CMK (cell line): ENCODE measurements at places on chromosomes 1 and 21.

GRCh38 chr1:227318853-227319607, 738 bp upstream of the CDC42BPA start:
- no peak for DNase-seq

DNA sequence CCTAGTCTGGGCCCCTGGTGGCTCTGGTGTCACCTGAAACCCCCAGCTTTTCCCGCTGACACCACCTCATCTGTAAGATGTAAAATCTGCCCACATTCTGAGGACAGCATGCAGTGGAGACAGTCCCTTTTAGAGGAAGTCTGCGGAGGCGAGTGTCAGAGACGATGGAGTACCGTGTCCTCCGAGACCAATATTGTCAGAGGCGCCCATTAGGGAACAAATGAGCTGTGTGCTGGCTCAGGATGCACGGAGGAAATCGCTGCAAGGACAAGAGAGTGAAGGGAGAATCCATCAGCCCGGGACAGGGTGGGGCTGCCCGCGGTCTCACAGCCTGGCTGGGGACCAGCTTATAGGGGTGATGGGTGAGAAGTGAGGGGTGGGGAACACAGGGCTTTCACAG, 214.8 kb downstream of the MATN1 start:
- DNase-seq: no peak

- DNase-seq: no peak
Measured at GRCh38 chr1:86537928-86538695, 8.8 kb upstream of the CLCA4 start.

DNA sequence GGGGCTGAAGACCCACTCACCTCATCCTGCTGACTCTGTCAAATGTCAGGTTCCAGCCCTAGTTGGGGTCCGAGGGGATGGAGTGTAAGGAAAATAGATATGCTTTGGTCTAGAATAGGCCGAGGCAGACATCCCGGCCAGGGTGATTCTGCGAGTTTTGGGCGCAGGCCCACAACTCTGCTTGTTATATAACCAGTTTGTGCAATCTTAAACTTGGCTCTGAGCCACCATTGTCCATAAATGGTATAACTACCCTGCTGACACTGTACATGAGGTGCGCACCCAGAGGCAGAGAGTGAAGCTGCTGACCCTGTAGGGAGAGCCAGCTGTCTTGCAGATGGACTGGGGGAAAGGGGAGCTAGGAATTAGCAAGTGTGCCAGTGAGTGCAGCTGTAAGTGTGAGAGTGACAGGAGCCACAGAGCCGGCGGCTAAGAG, 1388.8 kb downstream of the AMY1C start:
- no peak for DNase-seq

DNA sequence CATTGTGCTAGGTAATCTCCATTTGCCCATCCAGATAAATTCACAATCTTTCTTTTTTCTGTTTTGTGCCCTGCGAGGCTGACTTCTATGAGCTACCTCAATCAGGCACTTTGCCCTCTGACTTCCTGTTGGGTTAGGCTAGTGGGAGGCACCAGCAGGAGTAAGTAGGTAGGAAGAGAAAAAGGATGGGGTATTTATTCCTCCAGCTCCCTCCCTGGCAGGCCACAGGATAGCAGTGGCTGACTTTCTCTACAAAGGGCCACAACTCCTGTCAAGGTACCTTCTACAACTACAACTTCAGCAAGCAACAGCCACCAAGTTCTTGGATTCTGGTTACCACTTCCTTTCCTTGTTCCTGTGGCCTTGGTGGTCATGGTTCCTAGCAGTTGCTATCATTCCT, 18.8 kb upstream of the GORAB start:
- DNase-seq: no peak

DNA sequence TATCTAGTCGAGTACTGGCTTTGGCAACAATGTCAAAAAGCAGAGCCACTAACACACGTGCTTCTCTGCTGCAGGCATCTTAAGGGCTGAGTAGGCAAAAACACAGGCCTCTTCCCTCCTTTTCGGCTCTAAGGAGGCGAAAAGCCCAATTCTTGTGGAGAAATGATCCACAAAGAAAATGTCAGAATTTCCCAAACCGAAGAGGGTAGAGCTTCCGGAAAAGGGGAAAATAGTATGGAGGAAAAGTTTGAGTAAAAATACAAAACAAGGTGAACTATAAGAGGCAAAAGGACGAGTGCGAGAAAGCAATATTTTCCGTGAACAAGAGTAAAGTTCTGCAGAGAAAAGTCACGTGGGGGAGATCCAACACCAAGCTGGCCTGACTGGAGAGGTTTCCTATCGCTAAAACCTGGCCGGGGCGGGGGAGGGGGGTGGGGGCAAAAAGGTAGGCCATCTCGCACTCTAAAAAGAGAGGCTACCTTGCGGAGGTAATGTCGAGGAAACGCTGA, 551 bp downstream of the ZRANB2 start:
- no peak for DNase-seq

DNA sequence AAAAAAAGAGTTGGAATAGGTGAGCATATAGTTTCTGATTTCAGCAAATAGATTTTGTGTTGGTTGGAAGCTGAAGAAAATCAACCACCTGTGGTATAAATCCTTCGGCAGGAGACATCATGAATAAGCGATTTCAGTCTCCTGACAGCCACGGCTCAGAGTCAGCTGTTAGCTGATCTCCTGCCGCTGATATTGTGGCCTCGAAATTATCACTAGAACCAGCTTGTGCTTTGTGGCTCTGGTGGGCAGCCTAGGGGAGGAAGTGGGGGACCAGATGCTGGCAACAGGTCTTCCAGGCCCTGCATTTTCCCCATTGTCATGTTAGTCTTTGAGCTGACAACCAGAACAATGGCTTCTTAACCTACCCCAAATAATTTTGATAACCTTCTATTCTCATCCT, 842 bp upstream of the GCSAML start:
- DNase-seq: peak; percentile 97

- DNase-seq: no peak
Measured at GRCh38 chr1:46806196-46807020, 7.6 kb downstream of the CYP4B1 start.

GRCh38 chr1:66206563-66207144, 327.3 kb upstream of the SGIP1 start:
- no peak for DNase-seq

DNA sequence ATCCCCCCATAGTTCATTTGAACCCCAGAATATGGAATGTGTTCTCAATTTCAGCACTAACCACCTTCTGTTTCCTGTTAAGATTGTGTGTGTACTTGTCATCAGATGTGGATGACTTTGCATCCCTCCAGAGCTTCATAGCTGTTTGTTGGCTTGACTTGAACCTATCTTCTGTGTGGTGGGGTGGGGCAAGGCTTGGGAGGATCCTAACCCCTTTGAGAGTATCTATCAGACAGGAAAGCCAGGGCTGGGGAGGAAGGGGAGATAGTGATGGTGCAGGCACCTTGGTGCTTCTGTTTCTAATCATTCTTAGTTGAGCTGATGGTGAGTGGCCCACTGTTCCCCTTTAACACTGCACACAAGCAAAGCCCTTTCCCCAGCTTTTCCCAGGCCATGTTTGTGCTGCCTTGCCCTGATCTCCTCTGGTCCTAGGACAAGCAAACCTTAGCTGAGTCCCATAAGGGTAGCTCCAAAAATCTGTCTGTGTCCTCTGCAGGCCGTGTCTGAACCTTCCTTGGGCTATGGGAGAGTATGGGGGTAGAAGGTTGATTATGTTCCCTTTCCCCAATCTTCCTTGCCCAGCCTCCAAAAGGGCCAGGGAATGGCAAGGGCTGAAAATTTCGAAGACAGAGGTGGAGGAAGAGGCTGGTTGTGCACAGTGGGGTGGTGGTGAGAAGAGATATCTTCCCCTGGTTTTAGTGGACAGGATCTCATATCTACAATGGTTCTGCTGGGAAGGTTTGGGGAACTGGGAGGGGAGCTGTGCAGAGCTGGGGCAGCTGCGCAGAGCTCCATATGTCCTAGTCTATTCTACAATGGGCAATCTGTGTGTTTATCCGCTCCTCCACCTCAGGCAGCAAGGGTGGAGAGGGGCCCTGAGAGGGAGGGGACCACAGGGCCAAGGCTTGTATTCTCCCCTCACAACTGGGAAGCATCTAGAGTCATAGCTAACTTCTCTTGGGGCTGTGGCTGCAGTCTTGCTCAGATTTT, 1.4 kb downstream of the NHLH1 start:
- peak; percentile 54 for DNase-seq

DNA sequence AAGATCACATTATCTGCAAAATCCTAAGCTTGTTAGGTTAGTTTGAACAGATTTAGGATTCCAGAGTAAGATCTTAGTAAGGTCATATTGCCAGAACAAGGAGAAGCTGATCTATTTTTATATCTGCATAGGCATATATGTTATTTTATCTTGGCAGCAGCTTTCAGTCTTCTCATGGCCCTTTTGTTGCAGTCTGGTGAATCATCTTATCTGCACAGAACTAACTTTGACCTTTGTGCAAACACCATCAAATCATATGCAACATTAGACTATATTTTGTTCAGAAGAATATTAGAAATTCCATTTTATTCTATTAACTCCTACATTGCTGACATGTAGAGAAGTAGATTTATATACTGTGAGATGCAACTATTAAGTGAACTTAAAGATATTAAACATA, 107.3 kb downstream of the CLEC20A start:
- no peak for DNase-seq

DNA sequence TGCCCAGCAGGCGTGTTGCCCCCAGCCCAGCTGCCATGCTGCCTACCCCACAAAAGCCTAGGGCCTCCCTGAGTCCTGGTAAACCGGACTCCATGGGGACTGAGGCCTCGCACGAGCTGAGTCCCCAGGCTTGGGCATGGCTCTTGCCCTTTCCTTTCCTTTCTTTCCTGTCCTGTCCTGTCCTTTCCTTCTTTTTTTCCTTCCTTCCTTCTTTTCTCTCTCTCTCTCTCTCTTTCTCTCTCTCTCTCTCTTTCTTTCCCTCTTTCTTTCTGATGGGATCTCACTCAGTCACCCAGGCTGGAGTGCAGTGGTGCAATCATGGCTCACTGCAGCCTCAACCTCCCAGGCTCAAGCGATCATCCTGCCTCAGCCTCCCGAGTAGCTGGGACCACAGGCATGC, 104.4 kb downstream of the SPSB1 start:
- DNase-seq: no peak

- DNase-seq: no peak
Measured at GRCh38 chr1:168100315-168101002, 36.3 kb downstream of the GPR161 start.

DNA sequence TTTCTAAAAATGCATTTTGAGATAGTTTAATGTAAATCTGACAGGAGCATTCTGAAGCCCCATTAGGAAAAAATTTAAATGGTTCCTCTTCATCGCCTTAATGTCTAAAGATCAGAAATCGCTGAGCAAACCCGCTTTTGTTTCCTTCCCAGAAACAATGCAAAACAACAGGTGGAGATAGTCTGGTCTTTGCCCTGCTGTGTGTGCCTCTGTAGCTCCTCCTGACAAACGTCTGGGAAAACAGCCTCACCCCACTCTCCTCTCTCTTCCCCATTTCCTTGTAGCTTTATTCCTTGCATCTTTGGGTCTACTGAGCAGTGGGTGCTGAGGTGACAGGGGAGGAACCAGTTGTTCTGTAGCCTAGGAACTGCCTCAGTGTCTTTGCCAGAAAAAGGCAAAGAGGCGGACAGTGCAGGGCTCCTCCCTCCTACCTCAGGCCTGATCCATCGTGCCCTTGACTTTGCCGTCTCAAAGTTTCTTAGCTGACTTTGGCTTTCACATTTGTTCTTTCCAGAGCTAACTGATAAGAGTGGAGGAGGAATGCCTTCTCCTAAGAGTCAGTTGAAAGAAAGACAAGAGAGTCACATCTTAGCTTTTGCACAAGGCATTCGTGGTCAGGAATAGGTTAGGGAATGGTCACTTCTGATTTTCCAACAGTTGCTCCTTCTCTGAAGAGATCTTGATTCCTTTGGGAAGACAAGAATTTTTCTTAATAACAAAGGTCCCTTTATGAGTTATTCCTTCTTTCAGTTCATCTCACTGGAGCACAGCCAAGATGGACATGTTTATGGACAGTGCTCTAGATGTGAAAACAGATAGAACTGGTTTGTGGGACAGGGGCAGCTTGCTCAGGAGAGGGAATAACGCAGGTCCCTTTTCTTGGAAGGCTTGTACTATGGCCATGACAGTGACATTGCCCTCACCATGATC, 24.9 kb downstream of the SYT11 start:
- no peak for DNase-seq

GRCh38 chr1:94247138-94248094, 10.0 kb upstream of the ARHGAP29 start:
- peak; percentile 47 for DNase-seq

- DNase-seq: no peak
Measured at GRCh38 chr21:33899199-33899598, 16.4 kb downstream of the ATP5PO start.

- DNase-seq: no peak
Measured at GRCh38 chr21:24420689-24421088, 1186.6 kb downstream of the MRPL39 start.

DNA sequence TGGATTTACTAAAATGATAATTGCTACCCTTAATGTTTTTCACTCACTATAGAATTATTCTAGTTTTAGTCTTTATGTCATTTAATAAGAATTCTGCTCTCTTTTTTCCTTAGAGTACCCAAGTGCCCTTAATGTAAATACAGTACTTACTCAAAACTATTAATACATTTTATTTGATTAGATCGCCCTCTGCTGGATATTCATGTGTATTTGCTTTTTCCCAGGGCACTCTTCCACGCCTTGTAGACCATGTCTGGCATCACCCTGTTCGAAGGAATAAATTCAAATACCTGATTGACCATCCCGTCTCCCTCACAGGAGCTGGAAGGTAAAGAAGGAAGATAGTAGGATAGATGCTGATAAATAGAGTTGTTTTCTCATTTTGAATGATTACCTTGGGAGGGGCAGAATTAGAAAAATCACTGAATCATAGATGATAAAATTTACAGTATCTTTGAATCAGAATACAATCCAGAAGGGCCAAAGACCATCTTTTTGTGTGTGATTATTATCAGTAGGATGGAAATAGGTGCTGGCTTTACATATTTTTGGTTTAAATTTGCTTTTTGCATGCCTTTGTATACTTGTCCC, 4.1 kb downstream of the AXDND1 start:
- DNase-seq: peak; percentile 46

DNA sequence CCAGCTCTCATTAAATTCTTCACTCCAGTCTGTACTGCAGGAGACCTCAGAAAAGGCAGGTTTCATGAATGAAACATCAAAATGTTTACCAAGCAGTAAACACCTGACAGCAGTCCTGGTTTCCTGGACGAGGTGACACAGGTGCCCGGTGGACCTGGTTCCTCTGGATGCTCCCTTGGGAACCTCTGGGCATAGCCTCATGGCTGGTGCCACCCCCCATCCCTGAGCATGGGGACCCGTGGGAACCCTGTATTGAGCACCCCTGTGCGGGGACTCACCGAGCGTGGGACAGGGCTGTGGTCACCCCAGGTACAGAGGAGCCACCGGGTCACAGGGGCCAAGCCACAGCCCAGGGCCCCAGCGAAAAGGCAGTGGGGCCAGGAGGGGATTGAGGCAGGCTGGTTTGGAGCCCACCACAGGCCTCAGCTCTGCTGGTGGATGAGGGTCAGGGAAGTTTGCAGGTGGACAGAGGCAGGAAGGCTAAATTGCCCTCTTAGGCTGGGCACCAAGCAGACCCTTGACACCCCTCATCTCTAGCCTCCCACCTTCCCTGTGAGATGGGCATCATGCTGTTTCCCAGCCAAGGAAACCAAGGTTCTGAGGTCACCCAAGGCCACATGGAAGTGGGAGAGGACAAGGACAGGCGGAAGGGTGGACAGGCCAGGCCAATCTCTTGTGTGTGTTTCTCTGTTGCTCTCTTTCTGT, 158.4 kb downstream of the PTPRU start:
- no peak for DNase-seq
